Activated CD4-positive, alpha-beta T cell treated with anti-CD3 and anti-CD28 coated beads, Interleukin-2, Interleukin-6, amounts not matched to agents 100 ng/mL and 50 ng/mL, durations not matched to agents 16 hours and 8 hours (primary cell): ENCODE measurements at places on chromosomes 5 and 9.
A peak's percentile ranks its signal among the peaks of the same experiment; 100 is the strongest.

DNA sequence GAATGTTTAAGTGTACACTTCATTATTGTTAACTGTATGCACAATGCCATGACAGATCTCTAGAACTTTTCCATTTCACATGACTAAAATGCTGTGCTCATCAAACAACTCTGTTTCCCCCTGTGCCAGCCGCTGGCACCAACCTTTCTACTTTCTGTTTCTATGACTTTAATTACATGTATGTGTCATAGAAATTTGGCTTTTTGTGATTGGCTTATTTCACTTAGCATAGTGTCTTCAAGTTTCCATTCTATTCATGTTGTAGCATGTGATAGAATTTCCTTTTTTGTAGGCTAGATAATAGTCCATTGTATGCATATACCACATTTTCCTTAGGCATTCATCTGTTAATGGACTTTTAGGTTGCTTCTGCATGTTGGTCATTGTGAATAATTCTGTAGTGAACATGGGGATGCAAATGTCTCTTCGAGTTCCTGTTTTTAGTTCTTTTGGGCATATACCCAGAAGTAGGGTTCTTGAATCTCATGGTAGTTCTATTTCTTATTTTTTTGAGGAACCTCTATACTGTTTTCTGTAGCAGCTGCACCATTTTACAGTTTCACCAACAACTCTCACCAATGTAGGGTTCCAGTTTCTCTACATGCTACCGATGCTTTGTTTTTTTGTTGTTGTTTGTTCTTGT, 184.4 kb upstream of the DMRT1 start:
- DNase-seq = no peak

DNA sequence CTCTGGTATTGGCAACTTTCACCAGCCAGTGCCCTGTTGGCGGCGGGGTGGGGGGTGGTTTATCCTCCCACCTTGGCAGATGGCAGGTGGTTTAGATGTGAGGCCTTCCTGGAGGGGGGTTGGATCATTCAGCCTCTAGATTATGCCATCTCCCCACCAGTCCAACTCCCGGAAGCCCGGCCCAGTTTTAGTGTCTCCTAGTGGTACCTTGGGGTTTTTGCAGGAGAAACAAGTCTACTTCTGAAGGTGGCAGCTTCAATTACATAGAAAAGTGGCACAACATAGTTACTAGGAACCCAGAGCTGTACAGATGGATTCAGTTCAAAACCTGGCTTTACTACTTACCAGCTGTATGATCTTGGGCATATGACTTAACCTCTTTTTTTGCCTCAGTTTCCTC, 11.3 kb downstream of the PRLR start:
- DNase-seq = no peak

GRCh38 chr9:133971981-133972941, 19.9 kb downstream of the VAV2 start:
- no peak for DNase-seq

GRCh38 chr5:135645336-135646180, 66.8 kb upstream of the CXCL14 start:
- DNase-seq = no peak

GRCh38 chr5:163594951-163595350, 89.5 kb downstream of the MAT2B start:
- no peak for DNase-seq

DNA sequence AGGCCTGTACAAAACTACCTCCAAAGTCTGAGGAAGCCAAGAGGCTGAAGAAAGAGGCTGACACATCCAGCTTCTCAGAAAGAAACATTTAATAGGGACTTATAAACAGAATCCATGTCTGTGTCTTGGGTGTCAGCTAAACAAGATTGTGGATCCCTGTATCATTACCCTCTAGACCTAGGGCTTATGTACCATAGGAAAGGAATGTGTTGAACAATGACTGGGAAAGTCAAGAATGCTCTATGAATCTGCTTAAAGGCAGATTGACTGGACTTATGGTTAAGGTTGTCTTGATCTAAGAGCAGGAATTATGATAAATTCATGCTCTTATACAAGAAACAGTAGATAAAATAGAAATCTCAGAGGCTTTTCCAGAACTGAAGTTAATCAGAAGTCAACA, 335.7 kb upstream of the RPS23 start:
- no peak for DNase-seq

DNA sequence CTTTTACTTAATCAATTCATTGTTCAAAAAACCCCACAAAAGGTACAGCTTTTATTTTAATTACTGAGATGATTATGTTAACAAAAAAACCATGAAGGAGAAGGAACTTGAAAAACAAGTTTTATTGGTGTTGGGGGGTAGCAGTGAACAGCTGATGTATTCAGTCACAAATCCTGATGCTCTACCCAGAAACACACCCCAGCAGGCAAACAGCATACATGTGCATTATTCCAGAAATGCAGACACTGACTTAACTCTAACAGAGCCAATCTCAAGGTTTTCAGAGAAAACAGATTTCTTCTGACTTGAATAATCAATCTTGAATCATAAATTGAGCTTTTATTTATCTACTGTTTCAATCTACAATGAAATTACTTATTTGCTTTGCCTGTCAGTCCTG, 175.2 kb downstream of the ZSWIM6 start:
- DNase-seq = no peak

DNA sequence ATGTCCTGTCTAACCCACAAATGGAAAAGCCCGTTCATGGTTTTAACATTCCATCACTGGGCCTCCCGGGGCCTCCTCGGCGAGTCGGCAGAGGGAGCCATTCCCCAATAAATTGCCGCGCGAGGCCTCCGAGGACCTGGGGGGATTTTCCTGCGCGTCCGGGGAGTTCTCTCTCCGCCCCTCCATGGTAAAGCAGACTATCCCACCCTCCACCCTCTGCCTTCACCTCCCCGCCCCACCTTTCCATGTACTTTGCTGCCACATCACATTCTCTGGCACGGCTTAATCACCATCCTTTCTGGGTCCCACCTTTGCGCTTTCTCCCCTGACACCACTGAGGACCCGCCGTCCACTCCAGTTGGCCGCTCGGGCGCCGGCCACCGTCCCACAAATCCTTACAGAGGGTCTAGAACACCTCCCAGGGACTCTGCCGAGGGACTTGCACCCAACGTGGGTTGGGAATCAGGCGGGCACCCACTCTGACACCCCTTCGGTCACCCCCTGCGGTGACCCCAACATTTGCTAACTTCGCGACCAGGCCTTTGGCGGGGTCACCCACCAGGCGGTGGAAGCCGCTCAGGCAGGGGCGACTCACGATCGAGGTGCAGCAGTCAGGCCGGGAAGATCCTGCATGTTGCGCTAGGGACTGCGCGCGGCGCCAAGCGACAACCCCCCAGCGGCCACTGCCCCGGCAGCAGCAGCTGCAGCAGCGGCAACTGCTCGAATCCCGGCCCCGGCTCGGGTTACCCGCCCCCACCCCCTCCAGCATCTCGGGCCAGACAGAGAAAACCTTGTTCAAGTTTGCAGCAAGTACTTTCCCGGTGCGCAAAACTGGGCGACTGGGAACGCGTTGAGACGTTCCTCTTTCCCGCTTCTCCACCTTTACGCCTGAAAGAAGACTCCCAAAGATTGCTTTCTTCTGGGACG, at the start of gene MEGF10:
MEGF10 (plus strand) TSS at position 778 of the 927 bp plus-strand sequence. CDS start 40,513 bp downstream, outside the sequence.
- peak; percentile 14 for DNase-seq

- DNase-seq = no peak
These were observed 56.0 kb downstream of the KIAA0825 start for GRCh38 chr5:94562327-94562971.

DNA sequence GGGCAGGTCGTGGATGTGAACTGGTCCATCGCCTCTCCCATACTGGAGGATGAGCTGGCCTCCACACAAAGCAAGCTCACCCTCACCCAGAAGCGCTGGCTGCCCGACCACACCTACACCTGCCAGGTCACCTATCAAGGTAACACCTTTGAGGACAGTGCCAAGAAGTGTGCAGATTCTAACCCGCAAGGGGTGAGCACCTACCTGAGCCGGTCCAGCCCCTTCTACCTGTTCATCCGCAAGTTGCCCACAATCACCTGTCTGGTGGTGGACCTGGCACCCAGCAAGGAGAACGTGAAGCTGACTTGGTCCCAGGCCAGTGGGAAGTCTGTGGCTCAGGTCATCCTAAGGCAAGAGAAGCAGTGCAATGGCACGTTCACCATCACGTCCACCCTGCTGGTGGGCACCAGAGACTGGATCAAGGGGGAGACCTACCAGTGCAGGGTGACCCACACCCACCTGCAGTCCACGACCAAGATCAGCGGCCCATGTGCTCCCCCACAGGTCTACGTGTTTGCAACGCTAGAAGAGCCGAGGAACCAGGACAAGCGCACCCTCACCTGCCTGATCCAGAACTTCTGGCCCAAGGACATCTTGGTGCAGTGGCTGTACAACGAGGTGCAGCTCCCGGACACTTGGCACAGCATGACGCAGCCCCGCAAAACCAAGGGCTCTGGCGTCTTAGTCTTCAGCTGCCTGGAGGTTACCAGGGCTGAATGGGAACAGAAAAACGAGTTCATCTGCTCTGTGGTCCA, 71.3 kb downstream of the INSL6 start:
- no peak for DNase-seq

- DNase-seq = no peak
These were observed 60.5 kb downstream of the ZFAND5 start for GRCh38 chr9:72304538-72304937.

GRCh38 chr9:128124873-128125579, 2.5 kb downstream of the PTGES2 start:
- peak; percentile 43 for DNase-seq

DNA sequence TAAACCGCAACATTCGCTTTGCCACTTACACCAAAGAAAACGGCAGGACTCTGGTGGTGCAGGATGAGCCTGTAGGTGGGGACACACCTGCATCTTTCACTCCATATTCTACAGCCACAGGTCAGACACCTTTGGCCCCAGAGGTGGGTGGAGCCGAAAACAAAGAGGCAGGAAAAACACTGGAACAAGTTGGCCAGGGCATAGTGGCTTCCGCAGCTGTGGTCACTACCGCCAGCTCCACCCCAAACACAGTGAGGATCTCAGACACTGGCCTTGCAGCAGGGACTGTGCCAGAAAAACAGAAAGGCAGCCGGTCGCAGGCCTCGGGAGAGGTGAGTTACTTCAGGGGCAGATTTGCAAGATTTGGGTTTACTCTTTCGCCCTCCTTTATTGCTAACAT, 33.8 kb downstream of the KDM3B start:
- DNase-seq = no peak

- peak; percentile 74 for DNase-seq
These were observed 1.4 kb downstream of the ZFR start for GRCh38 chr5:32443145-32443540.

DNA sequence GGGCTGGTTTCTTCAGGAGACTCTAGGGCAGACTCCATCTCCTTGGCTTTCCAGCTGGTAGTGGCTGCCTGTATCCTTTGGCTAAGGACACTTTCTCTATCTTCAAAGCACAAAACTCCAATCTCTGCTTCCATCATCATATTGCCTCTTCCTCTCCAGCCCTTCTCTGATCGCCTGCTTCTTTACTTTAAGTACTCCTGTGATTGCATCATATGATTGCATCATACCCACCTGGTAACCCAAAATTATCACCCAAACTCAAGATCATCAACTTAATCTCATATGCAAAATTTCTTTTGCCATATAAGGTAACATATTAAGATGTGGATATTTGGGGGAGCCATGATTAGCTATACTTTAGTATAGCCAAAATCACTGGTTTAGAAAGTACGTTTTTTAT, 1092.6 kb upstream of the CDH6 start:
- no peak for DNase-seq

DNA sequence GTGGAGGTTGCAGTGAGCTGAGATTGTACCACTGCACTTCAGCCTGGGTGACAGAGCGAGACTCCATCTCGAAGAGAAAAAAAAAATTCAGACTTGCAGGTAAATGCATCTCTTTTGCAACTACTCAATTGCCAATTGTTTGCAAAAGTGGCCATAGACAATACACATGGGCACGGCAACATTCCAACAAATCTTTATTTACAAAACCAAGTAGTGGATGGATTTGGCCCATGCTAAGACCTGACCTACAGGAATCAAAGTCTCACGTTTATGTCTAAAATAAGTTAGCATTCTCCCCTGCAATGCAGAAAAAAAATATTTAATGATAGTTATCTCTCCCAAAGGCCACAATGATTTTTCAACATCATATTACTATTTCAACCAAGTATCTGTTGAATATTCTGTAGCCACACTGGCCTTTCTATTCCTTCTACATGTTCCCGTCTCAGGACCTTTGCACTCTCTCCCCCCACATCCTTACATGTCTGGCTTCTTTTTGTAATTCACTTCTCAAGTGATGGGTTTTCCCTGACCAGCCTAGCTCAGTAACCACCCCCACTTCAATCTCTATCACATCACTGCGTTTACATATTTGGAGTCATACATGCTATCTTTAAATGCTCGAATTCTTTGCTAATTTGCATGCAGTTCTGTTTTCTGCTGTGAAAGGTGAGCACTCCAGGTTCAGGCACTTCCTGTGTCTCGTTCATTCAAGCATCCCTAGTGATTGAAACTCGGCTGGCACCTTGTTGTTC, 54.2 kb downstream of the FNBP1 start:
- DNase-seq = peak; percentile 29

GRCh38 chr5:131328536-131329285, 64.9 kb downstream of the CDC42SE2 start:
- DNase-seq = peak; percentile 19

- no peak for DNase-seq
These were observed 118.7 kb upstream of the GAS1 start for GRCh38 chr9:87065981-87066380.

GRCh38 chr5:173743641-173744343, 127.3 kb upstream of the BOD1 start:
- DNase-seq = no peak

DNA sequence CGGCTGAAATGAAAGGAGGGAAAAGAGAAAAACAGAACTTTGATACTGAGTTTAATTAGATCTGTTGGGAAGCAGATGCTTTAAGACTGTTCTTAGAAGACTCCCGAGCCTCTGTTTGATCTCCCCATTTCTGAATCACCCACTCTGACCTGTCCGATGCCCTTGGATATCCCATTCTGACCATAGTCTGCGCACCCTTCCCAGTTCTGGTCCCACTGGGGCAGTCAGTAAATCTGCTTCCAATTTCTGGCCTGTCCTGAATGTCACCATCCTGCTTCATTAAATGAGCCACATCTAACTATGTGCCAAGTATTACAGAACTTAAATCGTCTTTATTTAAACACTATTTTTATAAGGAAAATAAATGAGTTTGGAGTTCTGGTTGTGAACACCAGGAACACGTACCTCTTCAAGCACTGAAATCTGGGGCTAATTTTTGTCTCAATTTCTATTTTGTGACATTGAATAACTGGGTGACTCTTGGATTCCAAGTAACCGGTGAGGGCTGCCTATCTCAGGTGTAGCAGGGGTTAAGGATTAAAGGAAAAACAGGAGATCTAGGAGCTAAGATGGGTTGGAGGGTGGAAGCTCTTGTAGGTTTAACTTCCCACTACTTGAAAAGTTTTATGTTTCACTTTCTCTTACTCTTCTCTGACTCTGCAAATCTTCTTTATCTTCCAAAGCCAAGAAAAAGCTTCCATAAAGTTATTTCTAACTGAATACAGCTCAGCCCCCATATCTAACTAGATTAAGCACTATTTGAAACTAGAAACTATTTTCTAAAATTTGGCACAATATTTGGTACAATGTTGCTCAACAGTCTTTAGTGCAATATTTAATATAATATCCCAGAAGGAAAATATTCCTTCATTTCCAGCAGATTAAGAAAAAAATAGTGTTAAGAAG, 40.1 kb downstream of the ALDH1A1 start:
- no peak for DNase-seq

GRCh38 chr9:135242049-135242396, 154.6 kb downstream of the OLFM1 start:
- no peak for DNase-seq

GRCh38 chr5:71711610-71712009, 7.5 kb upstream of the CARTPT start:
- no peak for DNase-seq
